ENCODE measurements at places on chromosomes 16 and 17.

GRCh38 chr17:20924306-20924705, 118.5 kb downstream of the USP22 start:
- no peak for DNase-seq

- DNase-seq = no peak
These were observed 7.1 kb downstream of the NAGPA start for GRCh38 chr16:5026664-5027063.

DNA sequence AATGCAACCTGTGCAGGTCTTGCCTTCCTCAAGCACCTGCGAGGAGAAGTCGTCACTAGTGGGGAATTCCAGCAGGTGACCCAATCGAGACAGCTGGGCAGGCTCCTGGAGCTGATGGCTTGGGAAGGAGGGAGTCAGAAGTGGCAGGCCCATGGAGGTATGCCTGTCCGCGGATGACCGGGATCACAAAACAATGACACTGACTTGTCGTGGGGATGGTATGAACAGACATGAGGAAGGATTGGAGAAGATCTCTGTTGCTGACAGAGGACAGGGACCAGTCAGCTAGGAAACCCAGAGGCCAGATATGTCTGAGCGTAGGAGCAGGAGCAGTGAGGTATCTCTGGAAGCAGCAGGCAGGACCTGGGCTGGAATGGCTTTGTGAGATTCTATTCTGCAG, 233.3 kb downstream of the SOX9 start:
- no peak for DNase-seq

GRCh38 chr16:60485872-60486489, 1550.3 kb downstream of the CDH8 start:
- DNase-seq = no peak

DNA sequence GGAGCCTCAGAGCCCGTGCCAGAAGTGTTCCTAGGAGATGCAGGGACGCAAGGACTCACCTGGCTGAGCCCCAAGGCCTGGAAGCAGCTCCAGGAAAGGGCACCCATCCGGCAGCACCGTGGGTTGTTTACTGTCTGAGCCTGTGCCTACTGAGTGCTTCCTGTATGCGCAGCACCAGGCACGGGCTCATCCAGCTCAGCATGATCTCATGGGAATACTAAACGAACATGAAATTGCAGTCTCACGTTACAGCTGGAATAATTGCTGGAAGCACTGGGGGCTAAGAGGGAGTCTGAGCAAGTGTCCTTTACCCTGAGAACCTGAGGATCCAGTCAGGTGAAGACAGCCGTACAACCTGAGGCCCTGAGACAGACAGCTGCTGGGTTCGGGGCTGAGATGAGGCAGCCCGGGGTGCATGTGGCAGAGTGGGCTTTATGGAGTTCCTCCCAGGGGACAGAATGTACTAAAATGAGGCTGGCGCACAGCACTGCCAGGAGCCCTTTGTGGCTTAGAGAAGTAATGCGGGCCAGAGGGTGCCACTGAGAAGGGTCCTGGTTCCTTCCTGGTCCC, 5.4 kb downstream of the CTRL start:
- no peak for DNase-seq

DNA sequence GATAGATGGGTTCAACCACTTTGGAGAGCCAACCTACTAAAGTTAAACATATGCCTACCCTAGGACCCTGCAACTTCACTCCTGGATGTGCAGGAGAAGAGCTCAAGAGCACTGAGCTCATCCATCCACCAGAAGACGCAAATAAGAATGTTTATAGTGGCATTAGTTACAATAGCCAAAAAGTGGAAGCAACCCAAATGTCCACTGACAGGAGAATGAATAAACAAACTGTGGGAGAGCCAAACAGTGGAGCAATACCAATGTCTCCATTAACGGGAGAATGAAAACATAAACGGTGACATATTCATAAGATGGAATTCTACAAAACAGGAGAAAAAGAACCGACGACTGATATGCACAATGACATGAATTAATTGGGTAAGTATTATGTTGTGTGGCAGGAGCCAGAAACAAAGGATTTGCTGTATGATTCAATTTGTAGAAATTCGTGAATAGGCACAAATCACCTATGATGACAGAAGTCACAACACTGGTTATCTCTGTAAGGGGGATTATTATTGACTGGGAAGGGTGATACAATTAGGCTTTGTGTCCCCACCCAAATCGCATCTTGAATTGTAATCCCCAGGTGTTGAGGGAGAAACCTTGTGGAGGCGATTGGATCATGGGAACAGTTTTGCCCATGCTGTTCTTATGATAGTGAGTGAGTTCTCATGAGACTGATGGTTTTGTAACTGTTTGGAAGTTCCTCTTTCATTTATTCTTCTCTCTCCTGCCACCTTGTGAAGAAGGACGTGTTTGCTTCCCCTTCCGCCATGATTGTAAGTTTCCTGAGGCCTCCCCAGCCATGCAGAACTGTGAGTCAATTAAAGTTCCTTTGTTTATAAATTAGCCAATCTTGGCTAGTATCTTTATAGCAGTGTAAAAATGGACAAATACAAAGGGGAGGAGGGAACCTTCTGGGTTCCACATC, 57.9 kb upstream of the PLCG2 start:
- DNase-seq = no peak

DNA sequence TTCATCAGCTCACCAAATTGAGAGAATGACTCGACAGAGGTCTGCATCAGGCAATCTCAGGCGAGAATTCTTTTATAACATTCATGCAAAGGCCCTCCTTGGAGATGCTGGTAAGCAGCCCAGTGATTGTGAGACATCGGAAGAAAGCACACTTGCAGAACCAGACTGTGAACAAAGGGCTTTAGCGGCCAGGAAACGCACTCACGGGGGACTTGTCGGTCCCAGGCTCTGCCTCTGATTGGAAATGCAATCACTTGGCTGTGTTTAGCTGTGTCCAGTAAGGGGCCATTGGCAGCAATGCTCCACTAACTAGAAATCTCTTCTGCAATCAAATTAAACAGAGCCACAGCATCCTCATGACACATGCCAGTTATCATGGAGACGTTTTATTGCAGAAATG, 226.7 kb upstream of the CDH13 start:
- no peak for DNase-seq

- no peak for DNase-seq
These were observed 1.3 kb upstream of the PABPN1L start for GRCh38 chr16:88867581-88868246.

GRCh38 chr17:8062807-8063483, 24.1 kb downstream of the ALOX15B start:
- DNase-seq = peak; percentile 43

DNA sequence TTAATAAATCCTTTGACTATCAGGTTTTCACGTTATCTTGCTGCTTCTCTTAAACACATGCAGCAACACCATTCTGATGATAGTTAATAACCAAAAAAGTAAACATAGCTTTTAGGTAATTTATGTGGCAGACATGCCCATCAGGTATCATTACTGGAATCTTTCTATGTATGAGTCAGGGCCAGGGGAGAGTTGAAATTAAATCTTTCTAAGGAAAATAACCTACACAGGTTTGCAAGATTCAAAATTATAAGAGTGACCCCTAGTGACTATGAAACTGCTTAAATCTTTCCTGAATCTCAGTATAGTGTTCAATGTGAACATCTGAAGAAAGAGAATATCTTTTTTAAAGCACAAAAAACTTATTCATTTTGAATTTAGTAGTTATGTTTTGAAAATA, 666.6 kb downstream of the CDH11 start:
- DNase-seq = no peak

DNA sequence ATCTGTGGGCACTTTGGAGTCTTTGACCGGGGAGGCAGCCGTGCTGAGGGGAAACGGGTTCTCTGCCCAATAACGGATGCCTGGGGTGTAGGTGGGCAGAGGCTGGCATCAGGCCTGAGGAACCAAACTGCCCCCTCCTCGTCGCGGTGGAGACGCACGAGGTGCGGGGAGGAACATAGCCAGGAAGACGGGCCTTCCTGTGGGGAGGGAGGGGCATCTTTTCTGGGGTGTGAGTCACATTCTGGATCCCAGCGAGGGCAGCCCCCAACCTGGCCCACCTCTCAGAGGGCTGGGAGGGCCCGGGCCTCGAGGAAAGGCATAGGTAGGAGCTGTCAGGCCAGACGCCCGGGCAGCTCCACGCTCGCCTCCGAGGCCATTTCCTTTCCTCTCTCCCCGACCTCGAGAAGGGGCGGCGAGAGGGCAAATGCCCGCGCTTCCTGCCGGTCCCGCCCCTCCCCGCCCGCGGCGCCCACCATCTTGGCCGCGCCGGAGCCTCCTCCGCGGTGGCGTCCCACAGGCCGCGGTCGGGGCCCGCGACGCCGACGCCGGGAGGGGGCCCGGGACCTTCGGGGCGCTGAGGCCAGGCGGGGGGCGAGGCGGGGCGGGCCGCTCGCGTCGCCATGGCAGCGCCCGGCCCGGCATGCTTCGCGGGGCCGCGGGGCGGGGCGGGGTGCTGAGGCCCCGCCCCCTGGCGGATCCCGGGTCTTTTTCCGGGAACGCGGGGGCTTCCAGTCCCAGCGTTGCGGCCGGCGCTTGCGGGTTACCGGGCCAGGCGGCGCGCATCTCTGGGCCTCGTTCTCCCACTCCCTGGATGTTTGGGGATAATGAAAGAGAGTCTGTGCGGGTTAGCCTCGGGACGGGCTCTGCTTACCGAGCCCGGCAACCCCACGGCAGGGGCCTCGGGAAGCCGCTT, 13.2 kb downstream of the RAI1 start:
- peak; percentile 50 for DNase-seq

DNA sequence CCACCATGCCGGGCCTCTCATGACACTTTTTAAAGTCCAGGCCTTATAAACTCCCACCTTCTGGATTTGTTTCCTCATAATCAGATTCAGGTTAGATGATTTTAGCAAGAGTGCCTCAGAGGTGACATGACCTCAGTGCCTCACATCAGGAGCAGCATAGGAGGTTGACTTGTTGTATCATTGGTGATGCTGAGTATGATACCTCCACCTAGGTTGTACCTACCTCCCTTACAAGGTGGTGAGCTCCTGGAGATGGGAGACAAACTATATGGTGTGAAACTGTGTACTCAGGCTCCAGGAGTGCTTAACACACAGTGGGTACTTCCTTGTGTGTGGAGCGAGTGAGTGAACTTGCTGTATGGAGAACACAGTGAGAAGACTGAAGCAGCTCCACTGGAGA, 18.6 kb downstream of the NDUFAB1 start:
- DNase-seq = no peak

- DNase-seq = no peak
These were observed 4.5 kb downstream of the VPS4A start for GRCh38 chr16:69315486-69316311.

DNA sequence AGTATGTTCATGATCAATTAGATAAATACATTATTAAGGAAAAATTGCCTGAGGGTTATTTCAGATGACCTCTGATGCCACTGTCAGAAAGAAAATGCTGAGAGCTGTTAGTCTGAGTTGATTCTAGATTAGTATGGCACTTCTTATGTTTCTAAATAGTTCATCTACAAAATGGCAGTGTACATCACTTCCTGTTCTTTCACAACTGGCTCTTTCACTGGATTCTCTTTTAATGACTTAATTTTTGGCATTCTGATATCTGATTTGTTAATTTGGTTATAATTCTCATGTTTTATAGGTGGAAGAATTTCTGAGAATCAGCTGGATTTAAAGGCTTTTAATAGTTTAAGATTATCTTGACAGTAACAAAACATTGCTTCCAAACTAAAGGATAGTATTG, 3.3 kb downstream of the TAOK1 start:
- no peak for DNase-seq

DNA sequence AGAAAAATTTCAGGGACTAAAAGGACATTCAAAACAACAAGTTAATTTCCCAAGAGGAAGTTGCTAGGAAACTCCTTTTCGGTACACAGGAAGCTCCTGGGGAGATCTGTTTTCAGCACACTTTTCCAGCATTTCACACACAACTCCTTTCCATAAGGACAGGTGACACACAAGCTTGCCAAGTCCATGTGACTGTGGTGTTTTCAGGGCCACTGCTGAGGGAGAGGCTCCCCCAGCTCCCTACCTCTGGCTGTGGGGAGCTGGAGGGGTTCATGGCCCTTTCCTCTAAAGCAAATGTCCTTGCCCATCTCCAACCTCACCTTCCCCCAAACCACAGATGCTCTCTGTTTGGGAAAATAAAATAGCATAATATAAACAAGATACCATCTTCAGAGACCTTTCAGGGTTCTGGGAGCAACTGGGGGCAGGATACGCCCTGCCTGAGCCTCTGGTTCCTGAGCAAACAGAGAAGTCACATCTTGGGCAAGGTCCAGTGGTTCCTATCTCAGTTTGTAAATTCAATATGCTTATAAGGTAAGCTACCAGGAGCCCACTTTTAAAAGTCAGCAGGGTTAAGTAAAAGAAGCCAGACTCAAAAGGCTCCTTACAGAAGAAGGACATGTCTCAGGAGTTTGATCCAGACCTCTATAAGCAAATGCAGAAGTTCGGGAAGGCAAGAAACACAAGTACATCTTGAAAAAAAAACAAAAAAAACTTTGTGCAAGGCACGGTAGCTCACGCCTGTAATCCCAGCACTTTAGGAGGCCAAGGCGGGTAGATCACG, 3.0 kb downstream of the PDZD9 start:
- DNase-seq = no peak

- no peak for DNase-seq
These were observed 76.0 kb downstream of the CMIP start for GRCh38 chr16:81520560-81521135.

DNA sequence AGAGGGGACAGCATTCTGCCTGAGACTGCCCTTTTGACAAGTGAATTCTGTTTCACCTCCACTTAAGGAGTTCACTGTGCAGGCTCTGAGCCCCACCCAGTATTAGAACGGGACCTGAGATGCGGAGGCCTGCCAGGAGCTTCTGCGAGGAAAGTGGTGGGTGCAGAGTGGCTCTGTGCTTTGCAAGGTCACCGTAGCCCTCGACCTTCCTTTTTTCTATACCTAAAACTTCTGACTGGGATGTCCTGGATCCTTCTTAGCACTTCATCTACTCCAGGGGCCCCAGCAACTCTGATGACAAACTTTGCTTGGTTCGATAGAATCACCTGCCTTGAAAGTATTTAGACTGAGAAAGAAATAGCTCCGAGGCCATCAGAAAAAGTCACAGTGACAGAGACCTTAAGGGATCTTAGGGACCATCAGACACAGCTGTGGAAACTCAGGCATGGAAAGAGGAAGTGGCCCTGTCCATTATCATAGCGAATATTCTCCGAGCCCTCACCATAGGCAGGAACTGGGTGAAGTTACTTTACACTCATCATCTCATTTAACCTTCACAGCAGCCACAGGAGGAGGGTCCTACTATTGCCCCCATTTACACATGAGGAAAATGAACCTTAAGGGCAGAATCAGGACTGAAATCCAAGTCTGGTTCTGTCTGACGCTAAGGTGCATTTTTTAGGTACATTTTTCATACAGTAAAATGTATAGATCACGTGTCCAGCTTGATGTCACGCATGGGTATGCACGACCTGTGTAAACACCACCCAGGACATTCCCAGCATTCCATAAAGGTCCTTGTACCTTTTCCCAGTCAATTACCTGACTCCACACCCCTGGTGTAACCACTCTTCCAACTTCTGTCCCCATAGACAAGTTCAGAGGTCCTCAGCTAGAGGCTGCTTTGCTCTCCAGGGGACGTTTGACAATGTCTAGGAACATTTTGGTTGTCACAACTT, 676 bp upstream of the KRT13 start:
- no peak for DNase-seq

- DNase-seq = no peak
These were observed 12.6 kb downstream of the SAP30BP start for GRCh38 chr17:75679706-75680211.

GRCh38 chr17:38896346-38896954, 26.6 kb downstream of the LASP1 start:
- DNase-seq = no peak

- DNase-seq = no peak
These were observed 202.6 kb downstream of the PARN start for GRCh38 chr16:14427371-14427948.

- no peak for DNase-seq
These were observed 38.4 kb upstream of the IRF8 start for GRCh38 chr16:85860413-85861094.

GRCh38 chr16:2388139-2388874, 40.9 kb upstream of the CCNF start:
- no peak for DNase-seq

Measured in NCI-H1930 (cell line).